Mesothelial cell of epicardium (in vitro differentiated cells): ENCODE measurements at places on chromosomes 5 and 9.

DNA sequence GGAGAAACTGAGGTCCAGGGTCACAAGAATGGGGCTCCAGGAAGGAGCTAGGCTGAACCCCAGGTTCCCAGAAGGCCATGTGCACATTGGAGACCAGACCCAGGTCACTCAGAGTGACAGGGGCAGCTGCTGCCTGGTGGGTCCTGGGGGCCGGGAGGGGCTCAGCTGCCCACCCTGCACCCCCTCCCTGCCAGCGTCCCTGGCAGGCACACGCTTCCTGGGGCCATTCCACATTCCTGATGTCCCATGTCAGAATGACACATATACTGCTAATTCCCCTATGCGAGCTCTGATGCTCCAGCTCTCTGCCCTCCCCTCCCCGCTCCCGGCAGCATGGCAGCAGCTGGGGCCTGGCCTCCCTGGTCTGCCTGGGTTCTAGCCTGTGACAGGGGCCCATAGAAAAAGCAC lies 14.0 kb downstream of the FGFR4 start:
- DNase-seq, result no peak

- DNase-seq, result no peak
These were observed 37.5 kb downstream of the SPRY4 start for GRCh38 chr5:142287096-142287972.

DNA sequence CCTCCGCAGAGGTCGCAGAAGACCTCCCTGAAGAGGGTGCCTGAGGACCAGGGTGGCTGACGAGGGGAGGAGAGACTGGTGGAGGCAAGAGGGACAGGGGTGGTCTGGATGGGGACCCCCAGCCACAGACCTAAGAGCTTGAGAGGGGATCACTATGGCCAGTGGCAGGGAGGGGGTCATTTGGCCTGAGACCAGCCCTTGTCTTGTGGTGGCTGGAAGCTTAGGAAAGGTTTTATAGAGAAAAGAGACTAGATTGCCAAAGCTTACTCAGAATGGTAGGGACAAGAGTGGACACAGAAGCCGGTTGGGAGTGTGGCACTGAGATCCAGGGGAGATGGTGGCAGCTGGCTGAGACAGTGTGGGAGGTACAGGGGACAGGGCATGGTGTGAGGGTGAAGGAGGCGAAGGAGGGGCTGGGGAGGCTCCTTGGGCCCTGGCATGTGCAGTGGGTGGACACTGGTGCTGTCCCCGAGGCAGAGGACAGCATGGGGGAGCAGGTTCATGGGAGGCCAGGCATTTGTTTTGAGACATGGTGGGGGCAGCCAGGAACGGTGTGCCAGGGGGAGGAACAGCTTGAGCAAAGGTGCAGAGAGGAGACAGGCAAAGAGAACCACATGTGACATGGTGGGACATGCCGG lies 123.0 kb downstream of the C9orf50 start:
- DNase-seq, result no peak

DNA sequence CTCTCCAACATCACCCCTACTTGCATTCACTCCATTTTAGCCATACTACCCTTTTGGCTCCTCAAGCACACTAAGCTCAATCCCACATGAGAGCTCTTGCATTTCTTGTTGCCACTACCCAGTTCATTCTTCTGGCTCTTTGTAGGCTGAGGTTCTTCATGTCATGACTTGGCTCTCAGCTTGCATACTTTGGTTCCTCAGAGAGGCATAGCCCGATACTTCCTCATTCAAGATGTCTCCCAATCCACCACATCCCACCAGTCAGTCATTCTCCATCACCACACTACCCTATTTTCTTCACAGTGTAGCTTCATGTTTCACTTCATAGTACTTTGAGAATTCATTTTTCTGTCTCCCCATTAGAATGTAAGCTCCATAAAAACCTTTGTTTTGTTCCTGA lies 116.7 kb downstream of the NR6A1 start:
- DNase-seq, result no peak

GRCh38 chr5:116359592-116359991 lies 215.0 kb downstream of the SEMA6A start:
- DNase-seq, result no peak

GRCh38 chr9:121220996-121221663 lies 19.5 kb upstream of the RAB14 start:
- DNase-seq, result no peak

- no peak for DNase-seq
These were observed 410.1 kb downstream of the MAT2B start for GRCh38 chr5:163915481-163915961.

DNA sequence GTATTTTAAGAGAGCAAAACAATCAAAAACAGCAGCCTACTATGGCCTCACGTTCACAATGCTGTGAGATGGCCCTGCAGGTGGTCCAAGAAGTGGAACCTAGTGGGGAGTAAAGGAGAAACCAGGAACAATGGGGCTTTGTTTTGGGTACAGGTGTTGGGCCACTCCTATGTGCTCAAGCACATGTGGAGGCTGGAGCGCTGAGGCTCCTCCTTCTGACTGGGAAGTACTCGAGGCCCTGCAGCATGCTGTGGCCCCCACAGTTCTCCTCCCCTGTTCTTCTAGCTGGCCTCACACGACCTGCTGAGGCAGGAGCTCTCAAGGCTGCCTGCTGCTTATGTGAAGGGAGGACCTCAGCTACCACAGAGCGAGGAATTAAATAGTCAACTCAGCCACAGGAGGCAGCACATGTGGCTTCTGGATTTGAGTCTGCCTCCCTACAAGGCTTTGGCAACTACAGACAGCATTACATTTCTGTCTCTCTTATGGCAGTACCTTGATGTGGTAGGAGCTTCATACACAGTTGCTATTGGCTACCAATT lies 482.3 kb downstream of the SPOCK1 start:
- DNase-seq, result no peak

GRCh38 chr5:17024686-17025180 lies 88.6 kb upstream of the MYO10 start:
- no peak for DNase-seq
